T1000 (cell line): ENCODE measurements at places on chromosomes 13 and 19.
A peak's percentile ranks its signal among the peaks of the same experiment; 100 is the strongest.

DNA sequence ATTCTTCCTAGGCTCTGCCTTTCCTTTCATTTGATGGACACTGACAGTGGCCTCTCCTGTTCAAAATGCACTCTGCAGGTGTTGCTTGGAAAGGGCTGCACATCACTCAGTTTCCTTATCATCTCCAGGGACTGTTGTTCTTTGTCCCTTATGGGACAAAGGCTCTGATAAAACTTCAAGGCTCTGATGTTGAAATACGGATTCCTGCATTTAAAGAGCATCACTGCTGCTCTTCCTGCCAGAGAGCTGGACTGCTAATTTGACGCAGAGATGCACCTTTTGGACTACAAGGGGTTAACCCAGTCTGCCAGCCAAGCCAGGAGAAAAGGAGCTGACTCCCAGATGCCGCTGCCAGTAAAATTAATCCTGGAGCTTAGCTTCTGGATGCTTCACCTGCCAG lies 952.1 kb downstream of the DIAPH3 start:
- DNase-seq = no peak

GRCh38 chr13:107373551-107373950 lies 805.6 kb upstream of the ARGLU1 start:
- no peak for DNase-seq

- no peak for DNase-seq
Observed at GRCh38 chr13:38496917-38497316, 147.3 kb downstream of the UFM1 start.

DNA sequence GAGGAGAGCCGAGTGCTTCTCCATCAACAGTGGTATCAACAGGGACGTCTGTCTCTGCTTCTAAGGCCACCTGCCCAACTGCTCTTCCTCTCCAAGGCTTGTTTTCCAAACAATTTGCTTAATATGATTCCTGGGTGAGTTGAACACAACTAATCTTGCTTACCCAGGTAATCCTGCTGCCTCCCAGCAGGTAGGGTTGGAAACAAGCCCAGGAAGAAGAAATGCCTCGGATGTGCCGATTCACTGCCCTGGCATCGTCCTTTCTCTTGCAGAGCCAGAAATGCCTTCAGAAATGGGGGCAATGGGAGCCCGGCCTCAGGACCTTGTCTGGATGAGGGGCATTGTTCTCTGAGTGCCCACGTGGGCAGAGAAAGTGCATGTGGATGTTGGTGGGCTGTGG lies 51.9 kb upstream of the C1QTNF9B start:
- no peak for DNase-seq

GRCh38 chr13:84606616-84607015 lies 724.3 kb upstream of the SLITRK1 start:
- DNase-seq = no peak

- no peak for DNase-seq
Observed at GRCh38 chr19:43688059-43688701, 18.2 kb upstream of the PLAUR start.

GRCh38 chr13:80037505-80037888 lies 303.4 kb downstream of the SPRY2 start:
- peak; percentile 6 for DNase-seq

DNA sequence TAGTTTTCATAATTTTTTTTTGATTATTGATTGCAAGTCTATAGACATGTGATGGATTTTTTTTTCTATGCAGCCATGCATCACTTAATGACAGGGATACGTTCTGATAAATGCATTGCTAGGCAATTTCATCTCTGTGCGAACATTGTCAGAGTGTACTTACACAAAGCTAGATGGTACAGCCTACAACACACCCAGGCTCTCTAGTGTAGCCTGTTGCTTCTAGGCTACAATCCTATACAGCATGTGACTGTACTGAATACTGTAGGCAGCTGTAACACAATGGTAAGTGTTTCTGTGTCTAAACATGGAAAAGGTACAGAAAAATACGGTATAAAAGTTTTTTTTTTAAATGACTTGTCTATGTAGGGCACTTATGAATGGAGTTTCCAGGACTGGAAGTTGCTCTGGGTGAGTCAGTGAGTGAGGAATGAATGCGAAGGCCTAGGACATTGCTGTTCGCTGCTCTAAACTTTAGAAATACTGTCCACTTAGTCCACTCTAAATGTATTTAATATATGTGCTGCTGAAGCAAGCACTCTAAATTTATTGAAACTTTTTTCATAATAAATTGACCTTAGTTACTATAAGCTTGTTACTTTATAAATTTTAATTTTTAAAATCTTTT lies 20.3 kb downstream of the SPATA13 start:
- DNase-seq = no peak

DNA sequence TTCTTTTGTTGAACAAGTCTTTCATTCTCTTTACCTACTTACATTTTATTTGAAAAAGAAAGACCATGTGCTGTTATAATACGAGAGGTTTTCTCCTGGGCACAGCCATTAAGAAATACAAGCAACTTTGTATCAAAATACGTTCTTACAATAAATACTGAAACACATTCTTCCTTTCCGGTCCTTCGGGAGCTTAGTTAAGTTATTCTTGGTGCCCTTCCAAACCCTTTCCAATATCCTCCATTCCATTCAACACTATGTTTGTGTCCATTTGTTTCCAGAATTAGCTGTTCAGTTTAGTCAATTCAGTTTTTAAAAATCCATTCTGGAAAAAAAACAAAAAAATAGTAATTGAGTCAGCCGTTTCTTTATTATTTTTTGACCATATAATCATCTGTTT lies 746.8 kb upstream of the SLC10A2 start:
- no peak for DNase-seq

GRCh38 chr13:111936267-111936925 lies 130.6 kb upstream of the SOX1 start:
- DNase-seq = no peak

DNA sequence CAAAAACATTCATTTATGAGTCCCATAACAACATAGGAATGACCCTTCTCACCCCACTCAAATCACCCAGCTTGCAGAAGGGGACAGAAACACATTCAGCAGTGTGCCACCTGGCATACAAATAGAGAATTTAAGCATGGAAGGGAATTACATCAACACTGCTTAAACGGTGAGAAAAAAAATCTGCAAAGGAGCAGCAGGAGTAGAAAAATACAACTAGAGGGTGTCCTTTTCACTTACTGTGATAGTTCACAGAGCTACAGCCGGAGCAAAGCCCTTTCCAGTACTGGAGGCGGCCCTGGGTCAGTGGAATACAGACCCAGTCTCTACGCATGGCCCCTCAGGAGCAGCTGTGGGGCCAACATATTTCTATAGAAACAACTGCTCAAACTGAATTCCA lies 764.3 kb upstream of the ARGLU1 start:
- DNase-seq = no peak

GRCh38 chr13:21116141-21116540 lies 54.8 kb upstream of the LATS2 start:
- DNase-seq = no peak

DNA sequence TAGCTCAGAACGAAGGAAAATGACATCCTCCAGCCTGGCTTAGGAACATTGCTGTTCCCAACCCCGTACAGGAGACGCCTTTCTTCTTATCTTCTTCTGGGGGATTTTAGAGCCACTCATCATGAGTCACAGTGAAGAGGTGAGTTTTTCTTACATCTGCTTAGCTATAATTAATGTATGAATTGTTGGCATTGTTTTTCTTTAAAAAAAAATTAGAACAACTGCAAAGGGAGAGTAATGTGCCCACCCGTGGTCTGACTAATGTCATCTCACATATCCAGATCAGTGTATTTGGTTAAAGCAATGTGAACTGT lies 310.6 kb upstream of the TSHZ3 start:
- DNase-seq = no peak

GRCh38 chr19:10104130-10104513 lies 1.6 kb upstream of the ANGPTL6 start:
- DNase-seq = no peak

GRCh38 chr13:24148414-24149235 lies 11.9 kb upstream of the SPATA13 start:
- peak; percentile 73 for DNase-seq

- DNase-seq = no peak
Observed at GRCh38 chr19:42420055-42420544, 7.1 kb downstream of the LIPE start.
